Stimulated activated CD4-positive, alpha-beta T cell treated with anti-CD3 and anti-CD28 coated beads, TNF-alpha, amount 100 ng/mL, for 4 hours (primary cell): ENCODE measurements at places on chromosomes 7 and 10.

DNA sequence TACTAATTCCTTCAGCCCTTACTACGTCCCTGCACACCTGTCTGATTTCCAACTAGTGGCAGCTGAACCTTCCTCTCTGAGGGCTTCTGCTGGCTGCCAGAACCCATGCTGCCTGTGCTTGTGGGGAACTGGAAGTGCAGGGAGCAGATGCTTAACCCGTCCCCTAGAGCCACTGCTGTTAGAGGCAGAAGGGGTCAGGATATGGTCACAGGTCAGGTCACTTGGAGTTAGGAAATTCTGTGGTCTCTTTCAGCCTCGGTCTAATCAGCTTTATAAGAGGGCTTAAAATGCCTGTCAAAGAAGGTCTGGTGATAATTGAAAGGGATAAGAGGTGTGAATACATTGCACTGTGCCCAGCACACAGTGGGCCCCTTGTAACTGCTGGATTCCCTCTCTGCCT, 82.0 kb downstream of the PLPP4 start:
- no peak for DNase-seq

- no peak for DNase-seq
Observed at GRCh38 chr7:126203185-126203584, 1049.6 kb downstream of the GRM8 start.

GRCh38 chr10:71217266-71218045, 5.1 kb downstream of the UNC5B start:
- no peak for DNase-seq

DNA sequence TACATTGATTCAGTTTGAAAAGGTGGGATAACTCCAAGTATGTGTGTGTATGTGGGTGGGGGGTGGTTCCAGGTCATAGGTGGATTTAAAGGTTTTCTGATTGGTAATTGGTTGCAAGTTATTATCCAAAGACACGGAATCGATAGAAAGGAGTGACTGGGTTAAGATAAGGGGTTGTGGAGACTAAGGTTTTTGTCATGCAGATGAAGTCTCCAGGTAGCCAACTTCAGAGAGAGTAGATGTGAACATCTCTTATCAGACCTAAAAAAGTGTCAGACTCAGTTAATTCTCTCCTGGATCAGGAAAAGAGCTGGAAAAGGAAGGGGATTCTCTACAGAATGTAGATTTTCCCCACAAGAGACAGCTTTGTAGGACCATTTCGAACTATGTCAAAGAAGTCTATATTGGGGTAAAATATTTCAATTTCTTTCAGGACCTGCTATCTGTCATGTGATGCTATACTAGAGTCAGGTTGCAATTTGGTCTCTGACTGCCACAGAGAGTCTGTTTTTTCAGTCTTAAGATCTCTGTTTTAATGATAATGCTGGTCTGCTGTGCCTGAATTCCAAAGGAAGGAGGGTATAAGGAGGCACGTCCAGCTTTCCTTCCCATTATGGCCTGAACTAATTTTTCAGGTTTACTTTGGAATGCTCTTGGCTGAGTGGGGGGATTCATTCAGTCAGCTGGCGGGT, 3.6 kb downstream of the C7orf57 start:
- no peak for DNase-seq

- no peak for DNase-seq
Observed at GRCh38 chr7:72751978-72752377, 76.0 kb downstream of the TYW1B start.

- no peak for DNase-seq
Observed at GRCh38 chr10:114779803-114780576, 41.6 kb upstream of the FHIP2A start.

- no peak for DNase-seq
Observed at GRCh38 chr10:87842220-87842641, 21.1 kb downstream of the KLLN start.

DNA sequence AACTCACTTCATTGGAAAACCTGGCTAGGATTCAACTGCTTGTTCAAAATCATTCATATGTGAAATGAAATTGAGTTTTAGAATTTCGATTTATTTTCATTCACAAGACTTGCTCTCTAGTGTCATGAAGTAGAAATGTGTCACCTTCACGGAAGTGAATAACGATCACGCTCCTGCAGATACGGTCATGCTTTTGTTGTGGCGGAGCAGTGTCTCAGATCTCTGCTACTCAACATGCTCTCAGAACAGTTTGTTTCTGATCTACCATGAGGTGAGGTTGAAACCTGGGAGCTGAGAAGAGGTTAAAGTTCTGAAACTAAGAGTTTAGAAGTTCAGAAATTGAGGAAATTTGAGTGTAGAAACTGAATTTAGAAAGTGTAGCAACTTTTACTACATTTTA, 13.8 kb upstream of the PITRM1 start:
- DNase-seq, result no peak

DNA sequence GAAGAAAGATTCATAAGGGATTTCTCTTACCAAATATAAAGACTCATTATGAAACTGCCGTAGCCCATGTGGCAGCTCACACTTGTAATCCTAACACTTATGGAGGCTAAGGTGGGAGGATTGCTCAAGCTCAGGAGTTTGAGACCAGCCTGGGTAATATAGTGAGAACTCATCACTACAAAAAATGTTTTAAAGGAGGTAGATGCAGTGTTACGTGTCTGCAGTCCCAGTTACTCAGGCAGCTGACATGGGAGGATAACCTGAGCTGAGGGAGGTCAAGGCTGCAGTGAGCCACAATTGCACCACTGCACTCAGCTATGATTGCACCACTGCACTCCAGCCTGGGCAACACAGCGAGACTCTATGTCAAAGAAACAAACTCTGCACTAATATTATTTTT, 18.1 kb upstream of the DNA2 start:
- no peak for DNase-seq

GRCh38 chr7:37741776-37742175, 58.2 kb downstream of the GPR141 start:
- no peak for DNase-seq

GRCh38 chr7:69748530-69748929, 150.3 kb downstream of the AUTS2 start:
- no peak for DNase-seq

- DNase-seq, result no peak
Observed at GRCh38 chr7:131511071-131511470, 45.4 kb downstream of the PODXL start.

GRCh38 chr10:63208986-63209385, 75.9 kb downstream of the NRBF2 start:
- no peak for DNase-seq

DNA sequence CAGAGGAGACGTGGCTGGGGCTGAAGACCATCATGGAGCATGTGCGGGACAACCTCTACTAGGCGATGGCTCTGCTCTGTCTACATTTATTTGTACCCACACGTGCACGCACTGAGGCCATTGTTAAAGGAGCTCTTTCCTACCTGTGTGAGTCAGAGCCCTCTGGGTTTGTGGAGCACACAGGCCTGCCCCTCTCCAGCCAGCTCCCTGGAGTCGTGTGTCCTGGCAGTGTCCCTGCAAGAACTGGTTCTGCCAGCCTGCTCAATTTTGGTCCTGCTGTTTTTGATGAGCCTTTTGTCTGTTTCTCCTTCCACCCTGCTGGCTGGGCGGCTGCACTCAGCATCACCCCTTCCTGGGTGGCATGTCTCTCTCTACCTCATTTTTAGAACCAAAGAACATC, 22.0 kb upstream of the CPA5 start:
- DNase-seq, result no peak

- no peak for DNase-seq
Observed at GRCh38 chr7:41755096-41755495, 52.2 kb upstream of the INHBA start.

DNA sequence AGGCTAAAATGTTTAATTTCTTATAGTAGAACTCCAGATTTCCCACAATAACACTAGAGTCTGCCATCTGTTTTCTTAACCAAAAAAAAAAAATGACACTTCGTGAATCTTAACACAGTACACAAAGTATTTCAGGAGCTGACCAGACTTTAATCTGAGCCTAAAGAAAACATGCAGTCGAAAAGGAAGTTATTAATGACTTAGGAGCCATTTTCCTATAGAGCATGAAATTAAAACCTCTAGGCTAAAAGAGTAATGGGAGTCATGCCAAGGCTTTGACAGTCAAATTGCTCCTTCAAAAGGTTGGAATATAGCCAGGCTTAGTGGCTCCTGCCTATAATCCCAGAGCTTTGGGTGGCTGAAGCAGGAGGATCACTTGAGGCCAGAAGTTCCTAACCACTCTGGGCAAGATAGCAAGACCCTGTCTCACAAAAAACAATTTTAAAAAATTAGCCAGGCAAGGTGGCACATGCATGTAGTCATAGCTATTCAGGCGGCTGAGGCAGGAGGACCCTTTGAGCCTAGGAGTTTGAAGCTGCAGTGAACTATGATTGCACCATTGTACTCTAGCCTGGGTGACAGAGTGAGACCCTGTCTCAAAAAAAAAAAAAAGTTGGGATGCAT, 13.6 kb downstream of the MICU1 start:
- no peak for DNase-seq

- no peak for DNase-seq
Observed at GRCh38 chr10:29394321-29394932, 105.6 kb downstream of the LYZL1 start.

- DNase-seq, result no peak
Observed at GRCh38 chr10:123522702-123523312, 143.3 kb upstream of the GPR26 start.

DNA sequence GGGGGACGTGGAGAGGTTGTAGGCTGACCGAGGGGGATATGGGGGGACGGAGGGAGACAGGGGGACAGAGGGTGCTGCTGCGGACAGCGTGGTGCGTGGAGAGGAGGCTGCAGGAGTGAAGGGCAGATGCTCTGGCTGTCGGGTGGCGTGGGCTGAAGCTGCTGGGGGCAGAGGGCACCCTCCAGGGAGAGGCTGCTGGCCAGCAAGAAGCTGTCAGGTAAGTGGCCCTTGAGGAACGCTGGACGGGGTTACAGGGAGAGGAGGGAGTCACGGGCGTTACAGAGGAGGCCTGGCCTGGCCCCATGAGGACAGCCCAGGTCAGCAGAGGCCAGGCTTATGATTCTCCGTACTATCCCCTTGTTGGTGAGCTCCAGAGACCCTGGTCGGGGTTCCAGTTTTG, 27.1 kb downstream of the YKT6 start:
- no peak for DNase-seq

DNA sequence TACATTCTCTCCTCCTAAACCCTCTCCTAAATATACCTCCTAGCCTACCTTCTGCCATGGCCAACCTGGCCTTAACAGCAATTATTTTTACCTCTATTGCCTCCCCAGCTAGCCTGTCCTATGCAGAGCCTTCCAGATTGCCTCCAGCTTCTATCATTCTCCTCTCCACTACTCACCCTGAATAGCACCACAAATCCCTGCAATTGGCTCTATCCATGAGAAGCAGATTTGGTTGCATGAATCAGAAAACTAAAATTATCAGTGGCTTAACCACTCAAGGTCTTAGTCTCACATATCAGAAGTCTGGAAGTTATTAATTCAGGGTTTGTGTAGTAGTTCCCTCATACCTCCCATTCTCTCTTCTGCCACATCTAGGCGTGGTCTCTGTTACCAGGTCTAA, 120.3 kb upstream of the CACUL1 start:
- DNase-seq, result no peak

DNA sequence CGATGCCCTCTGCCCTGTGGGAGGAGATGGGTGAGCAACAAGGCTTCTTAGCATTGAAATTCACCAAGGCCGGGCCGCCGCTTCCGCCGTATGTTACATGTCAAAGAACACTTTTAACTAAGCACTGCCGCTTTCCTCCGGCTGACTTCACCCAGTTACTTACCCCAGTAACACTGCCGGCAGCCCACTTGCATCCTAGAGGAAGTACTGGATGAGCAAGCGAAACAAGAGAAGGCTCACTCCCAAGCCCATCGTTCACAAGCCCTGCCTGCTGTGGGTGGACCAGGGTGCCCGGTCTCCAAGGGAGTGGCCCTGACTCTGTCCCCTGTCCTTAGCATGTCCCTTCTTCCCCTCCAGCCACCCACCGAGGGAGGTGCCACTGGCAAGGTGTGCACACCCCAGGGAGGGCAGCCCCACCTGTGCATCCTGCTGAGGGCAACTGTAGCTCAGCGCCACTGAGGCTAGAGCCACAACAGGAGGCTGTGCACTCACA, 73.1 kb upstream of the EBF3 start:
- no peak for DNase-seq

DNA sequence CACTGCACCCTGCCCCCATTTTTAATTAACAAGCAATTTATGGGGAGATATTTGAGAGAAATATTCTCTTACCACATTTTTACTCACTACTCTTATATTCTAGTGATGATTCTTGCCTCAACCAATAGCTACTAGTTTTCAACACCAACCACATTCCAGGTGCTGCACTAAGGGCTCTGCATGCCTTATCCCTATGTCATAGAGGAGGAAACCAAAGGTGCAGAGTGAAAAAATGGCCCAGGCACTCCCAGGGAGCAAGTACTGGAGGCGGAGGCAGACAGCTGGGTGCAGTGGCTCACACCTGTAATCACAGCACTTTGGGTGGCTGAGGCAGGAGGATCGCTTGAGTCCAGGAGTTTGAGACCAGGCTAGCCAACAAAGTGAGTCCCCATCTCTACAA, 35.5 kb upstream of the TPST1 start:
- DNase-seq, result no peak

DNA sequence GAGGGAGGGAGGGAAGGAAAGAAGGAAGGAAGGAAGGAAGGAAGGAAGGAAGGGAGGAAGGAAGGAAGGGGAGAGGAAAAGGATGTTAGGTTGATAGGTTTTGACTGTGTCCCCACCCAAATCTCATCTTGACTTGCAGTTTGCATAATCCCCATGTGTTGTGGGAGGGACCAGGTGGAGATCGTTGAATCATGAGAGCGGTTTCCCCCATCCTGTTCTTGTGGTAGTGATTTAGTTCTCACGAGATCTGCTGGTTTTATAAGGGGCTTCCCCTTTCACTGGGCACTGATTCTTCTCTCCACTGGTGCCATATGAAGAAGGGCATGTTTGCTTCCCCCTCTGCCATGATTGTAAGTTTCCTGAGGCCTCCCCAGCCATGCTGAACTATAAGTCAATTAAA, 15.1 kb upstream of the NUDCD3 start:
- DNase-seq, result no peak

- no peak for DNase-seq
Observed at GRCh38 chr10:78947733-78948132, 121.0 kb upstream of the ZMIZ1 start.

GRCh38 chr7:149864023-149864422, 9.7 kb upstream of the ATP6V0E2 start:
- DNase-seq, result no peak

DNA sequence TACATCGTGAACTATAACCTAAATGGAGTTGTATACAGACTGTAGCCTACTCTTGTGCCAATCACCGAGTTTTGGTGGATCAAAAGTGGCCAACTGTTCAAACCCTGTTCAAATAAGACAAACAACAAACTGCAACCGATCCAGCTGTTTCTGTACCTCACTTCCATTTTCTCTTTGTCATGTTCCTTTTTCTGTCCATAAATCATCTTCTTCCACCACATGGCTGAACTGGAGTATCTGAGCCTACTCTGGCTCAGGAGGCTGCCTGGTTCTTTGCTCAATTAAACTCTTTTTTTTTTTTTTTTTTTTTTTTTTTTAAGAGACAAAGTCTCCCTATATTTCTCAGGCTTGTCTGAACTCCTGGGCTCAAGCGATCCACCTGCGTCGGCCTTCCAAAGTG, 59.0 kb upstream of the NPVF start:
- no peak for DNase-seq
